ENCODE measurements at places on chromosomes 4 and X.

DNA sequence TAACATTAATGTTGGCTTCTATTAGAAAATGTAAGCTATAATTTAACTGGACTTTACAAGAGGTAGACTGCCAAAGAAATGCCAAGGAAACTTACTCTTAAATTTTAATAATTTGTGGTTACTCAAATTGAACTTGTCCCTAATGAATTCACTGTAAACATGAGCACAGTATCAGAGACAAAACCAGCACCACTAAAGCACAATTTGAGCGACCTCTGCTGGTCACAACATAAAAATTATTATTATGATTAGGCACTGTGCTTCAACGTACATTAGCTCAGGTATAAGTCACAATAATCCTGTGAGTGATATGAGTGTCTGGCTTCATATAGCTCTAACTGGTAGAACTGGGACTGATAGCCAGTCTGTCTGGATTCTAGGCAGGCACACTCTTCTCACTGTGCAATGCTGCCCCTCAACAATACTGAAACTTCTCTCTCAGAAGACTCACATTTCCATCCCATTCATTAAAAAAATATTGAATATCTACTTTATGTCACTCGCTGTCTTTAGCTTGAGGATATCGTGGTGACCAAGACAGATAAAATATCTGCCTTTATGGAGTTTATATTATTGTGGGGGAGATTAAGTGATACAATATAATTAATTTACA is 8.0 kb downstream of the NUDT6 start:
- no peak for DNase-seq

DNA sequence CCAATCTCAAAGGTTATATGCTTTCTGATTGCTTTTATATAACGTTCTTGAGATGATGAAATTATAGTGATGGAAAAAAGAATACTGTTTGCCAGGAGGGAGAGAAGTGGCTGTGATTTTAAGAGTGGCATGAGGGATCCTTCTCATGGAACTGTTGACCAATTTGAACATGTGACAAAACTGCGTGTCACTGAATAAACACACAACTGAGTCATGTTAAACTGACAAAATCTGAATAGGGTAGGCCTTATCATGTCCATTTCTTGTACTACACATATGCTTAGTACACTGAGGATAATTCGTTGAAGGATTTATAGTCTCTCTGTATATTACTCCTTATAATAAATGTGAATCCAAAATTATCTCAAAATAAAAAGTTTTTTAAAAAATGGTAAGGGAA is 22.2 kb upstream of the HSPA4L start:
- DNase-seq = no peak

DNA sequence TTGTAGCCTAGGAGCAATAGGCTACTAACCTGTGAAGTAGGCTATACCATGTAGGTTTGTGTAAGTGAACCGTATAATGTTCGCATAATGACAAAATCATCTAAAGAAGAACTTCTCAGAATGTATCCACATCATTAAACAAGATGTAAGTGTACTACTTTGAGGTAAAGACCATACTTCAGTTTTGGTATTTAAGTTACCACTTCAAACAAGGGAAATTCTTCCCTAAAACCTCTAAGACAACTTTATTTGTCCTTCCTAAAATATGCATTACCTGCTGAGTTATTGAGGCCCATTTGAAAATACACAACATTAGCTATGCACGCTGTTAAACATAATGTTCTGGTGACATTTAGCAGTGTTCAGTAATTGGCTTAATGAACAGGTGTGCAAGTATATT is 182.7 kb downstream of the RPA4 start:
- DNase-seq = no peak

GRCh38 chr4:2457481-2458295 is 11.2 kb upstream of the RNF4 start:
- no peak for DNase-seq

DNA sequence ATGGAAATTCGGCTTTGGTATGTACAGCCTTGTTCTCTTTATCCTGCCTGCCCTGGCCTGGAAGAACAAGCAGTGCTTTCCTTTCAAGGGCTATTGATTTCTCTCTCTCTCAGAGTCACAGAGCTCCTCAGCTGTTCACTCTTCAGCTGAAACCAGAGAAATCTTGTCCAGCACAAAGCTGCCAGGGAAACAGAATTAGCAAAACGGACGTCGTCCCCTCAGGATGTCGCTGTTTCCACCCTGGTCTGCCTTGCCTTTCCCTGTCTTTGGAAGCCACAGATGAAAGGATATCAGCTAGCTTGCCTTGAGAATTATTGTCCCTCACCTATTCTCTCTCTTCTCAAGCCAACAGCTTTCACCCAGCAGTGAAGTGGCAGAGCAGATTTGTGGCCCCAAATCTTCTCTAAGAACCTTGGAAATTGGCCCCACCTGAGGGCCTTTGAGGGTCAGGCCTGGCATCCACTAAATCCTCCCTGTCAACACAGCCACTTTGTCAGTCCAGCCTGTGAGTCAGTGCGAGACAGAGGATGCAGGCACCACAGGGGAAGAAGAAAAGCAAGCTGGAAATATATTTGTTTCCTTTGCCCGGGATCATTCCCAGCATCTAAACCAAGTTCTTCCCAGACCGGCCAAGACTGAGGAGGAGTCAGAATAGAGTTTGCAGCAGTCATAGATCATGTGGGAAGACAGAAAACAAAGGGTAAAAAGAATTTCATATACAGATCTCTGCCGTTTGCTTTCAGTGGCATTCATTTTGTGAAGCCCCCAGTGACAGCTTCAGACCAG is 63.8 kb upstream of the MTM1 start:
- DNase-seq = no peak

GRCh38 chr4:107219681-107220080 is 183.6 kb upstream of the DKK2 start:
- DNase-seq = no peak

DNA sequence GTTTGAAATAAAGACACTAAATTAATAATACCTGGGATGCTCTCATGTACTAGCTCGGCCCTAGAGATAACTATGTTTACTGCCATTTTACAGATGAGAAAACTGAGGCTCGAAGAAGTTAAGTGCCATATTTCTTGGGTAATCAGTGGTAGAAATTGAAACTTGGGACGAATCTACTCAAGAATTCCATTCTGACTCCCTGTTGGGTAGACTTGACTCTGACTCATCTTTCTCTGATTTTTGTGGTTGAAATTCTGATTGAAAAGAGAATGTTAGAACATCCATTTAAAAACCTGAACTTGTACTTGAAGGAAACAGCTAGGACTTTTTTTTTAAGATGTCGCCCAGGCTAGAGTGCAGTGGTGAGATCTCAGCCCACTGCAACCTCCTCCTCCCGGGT is 50.1 kb upstream of the NSUN7 start:
- DNase-seq = no peak

GRCh38 chr4:117293784-117294183 is 208.4 kb upstream of the TRAM1L1 start:
- DNase-seq = no peak

GRCh38 chrX:10325611-10326010 is 168.8 kb downstream of the CLCN4 start:
- no peak for DNase-seq
